GDM1 (cell line): ENCODE measurements at places on chromosomes 16 and 17.

DNA sequence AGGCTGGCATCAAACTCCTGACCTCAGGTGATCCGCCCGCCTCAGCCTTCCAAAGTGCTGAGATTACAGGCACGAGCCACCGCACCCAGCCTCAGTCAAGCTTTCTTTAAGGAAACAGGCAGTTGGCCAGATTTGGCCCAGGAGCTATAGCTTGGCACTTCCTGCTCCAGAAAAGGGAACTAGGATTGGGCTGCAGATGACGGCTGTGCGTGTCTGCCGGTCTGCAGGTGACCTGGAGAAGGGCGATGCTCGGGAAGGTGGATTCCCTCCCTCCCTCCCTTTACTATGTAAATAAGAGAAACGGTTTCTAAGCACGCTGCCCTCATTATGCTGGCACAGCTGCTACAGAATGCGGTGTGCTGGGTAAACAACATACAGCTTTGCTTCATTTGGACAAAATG, 215.9 kb downstream of the RPTOR start:
- peak; percentile 35 for DNase-seq

GRCh38 chr17:79939094-79939435, 96.6 kb downstream of the TBC1D16 start:
- DNase-seq = no peak

GRCh38 chr17:79306424-79307318, 232.0 kb downstream of the ENGASE start:
- DNase-seq = no peak

DNA sequence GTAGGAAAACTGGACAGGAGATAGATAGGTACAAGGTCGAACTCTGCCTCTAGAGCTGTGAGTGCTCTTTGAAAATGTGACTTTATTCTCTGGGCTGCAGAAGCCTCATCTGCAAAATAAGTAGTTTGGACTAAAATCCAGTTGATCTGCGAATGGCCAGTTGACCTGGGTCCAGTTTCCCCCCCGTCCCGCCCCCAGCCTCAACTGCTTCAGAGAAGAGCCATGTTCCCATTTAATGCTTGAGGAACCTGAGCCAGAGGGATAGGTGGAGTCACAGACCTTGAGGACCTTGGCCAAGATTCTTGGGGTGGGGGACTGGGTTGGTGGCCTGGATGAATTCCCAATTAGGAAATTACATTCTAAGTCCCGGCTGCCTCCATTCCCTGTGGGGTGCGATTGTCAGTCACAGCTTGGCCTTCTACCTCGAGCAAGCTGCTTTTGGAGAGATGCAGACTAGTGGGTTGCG, 14.1 kb downstream of the TBX2 start:
- no peak for DNase-seq

DNA sequence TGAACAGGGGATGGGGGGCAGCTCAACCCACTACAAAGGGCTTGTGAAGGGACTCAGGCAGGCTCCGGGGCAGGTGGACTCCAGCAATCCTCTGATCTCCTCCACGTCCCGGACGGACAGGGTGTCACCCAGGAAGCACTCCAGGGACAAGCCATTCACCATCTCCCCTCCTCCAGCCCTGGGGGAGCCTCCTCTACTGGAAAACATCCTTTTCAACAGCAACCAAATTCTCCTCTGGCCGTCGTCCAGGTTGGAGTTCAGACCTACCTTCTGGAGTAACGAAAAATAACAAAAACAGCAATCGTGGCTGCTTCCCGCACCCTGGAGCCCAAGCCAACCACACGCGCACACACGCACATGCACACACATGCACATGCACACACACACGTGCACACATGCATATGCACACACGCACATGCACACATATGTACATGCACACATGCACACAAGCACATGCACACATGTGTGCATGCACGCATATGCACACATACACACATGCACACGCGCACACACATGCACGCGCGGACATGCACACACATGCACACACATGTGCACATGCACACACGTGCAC, 8.9 kb upstream of the RBFOX3 start:
- DNase-seq = no peak

DNA sequence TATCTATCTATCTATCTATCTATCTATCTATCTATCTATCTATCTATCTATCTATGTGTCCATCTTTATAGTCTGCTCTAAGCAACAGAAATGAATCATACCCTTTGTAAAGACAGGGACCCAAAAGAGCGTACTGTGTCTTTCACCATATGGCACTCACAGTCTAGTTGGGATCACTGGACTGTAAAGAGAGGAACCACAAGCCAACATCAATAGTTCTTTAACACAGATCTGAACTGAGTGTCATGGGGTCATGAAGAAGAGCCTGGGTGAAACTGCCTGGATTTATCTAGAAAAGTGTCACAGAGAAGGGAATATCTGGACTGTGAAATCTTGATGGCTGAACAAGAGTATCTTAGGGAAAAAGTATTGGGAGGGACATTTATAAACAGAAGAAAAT, 619.1 kb upstream of the SOX9 start:
- DNase-seq = no peak

DNA sequence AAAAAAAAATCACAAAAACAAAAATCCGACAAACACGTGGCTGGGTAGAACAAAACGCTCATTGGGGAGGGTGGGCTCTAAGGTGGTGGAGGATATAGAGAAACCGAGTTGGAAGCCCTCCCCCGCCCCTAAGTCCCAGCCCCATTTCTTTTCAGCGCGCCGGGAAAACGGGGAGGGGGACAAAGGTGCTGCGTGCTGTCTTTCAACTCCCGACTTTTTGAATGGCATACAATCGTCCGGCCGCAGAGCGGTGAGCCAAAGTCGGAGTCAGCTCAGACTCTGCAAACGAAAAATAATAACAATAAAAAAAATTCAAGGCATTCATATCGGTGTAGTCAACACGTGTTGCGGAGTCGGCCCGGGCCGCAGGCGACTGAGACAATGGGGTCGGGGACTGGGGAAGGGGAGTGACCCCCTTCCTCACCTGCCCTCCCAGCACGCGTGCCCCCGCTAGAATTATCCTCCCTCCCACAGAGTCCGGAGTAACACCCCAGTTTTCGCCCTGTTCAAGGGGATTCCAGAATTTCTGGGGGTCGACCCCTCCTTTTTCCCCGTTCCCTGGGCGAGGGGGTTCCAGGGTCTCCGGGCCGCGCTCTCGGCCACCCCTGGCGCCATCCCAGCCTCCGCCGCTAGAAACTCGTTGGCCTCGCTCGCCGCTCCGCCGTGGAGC, 1.7 kb upstream of the IGF2BP1 start:
- DNase-seq = no peak

GRCh38 chr16:87178977-87179376, 138.2 kb downstream of the C16orf95 start:
- DNase-seq = peak; percentile 44

DNA sequence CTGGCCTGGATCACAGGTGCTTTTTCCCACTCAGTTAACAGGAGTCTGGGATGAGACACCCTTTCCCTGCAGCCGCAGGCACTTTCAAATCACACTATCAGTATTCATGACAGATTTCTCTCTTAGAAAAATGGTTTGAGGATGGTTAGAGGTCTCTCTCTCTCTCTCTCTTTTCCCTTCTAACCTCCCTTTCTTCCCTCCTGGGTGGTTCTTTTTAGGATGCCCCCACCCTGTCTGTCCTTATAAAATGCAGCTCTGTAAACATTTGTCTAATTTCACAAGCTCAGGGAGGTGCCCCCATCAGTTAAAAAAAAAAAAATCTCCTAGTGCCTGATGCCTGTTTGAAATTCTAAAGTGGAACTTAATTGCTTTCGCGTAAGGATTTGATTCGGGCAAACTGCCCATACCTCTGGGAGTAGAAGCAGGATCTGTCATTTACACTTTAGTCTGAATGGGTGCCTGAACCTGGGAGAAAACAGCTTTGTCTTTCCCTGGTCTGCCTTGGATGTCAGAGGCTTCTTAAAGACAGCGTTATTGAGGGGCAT, 158.8 kb downstream of the CCDC182 start:
- no peak for DNase-seq

DNA sequence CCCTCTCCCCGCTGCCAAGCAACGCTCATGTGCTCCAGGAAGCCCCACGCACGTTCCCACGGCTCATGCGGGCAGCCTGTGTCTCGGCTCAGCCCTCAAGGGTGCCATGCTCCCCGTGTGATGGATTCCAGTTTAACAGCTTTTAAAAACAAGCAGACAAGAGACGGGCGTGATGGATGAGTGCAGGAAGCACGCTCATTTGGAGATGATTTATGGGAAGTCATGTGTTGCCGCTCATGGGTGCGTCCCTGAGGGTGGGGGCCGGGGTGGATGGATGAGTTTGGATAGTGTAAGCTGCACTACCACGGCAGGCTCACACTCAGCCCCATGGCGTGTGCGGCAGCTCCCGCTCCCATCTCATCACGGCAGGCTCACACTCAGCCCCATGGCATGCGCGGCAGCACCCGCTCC, 132.8 kb downstream of the RBFOX3 start:
- no peak for DNase-seq

GRCh38 chr17:81609541-81610311, 27.2 kb downstream of the NPLOC4 start:
- DNase-seq = no peak

GRCh38 chr17:72915625-72916081, 176.8 kb downstream of the SLC39A11 start:
- DNase-seq = no peak

DNA sequence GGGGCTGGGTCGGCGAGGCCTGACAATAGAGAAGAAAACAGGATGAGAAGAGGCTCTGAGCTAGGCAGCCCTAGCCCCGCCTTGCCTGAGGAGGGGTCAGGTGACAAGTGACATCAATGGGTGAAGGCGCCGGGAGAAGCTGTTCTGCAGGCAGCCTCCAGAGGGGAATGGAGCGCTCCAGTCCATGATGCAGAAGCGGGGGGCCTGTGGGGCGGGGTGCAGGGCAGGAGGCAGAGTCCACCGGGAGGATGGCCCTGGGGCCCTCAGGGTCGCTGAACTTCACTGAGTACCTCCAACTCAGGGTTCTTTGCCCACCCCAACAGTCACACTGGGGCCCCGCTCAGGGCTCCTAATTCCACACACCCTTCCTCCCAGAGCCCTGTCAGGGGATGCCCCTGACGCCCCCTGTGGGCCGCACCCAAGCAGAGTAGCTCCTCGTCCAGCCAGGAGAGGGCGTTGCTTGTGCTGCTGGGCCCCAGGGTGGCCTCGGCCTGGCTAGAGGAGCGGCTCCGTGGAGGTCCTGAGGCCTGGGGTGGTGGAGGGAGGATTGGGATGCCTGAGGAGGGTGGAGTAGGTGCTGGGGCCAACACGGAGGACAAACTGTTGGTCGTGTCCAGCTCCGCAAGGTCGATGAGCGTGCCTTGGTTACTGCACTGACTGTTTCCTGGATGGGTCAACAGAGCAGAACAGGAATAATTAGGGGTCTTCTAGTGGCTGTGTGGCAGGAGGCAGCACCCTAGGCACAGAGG, 20.8 kb downstream of the GGA3 start:
- peak; percentile 32 for DNase-seq

- DNase-seq = no peak
Measured at GRCh38 chr17:77332034-77332971, 191.5 kb downstream of the SEC14L1 start.

DNA sequence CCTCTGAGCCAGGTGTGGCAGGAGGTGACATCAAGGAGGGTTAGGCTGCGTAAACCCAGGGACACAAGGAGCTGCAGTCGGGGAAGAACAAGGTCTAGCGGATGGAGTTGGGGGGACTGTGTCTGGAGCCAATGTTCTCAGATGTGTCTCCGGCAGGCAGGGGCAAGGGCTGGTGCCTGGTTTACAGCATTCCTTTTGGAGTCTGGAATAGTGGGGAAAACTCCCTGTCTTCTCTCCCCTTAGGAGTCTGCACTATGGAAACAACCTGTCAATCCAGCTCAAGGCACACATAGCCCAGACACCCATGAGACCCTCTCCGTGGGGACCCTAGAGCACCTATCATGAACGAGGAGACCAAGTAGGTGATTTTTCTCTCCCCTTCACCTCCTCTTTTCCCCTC, 27.5 kb downstream of the NLRC5 start:
- DNase-seq = no peak

DNA sequence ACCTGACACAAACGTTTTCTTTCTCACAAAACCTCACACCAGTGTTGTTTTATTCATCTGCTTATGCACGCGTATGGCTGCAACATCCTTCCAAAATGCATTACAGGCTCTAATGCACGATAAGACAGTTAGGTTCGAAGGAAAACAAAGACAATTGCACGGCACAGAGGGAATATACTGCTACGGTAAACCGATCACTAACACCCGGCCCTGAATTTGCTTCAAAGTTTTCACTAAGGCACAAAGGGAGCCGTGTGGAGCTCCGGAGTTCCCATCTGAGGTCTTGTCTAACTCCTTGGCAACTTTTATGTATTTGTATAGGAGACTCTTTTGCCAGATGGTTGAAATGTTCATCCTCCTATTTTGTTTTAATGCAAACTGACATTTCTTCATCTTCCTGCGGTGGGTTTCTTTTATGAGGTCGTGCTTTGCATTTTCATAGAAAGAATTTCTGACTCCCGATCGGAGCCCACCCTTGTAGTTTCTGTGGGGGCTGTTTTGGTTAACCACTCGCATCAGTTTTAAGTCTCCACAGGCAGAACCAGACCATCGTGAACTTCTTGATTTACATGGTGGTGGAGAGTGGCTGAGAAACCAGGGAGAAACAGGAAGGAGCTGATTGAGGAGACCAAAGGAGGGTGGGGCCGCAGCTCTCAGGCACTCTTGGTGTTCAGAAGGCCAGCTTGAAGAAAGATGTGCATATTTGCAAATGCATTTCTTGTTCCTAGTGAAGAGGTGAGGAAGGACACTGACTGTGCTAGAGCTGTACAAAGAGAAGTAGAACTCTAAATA, 516.8 kb downstream of the MAF start:
- DNase-seq = peak; percentile 11

GRCh38 chr16:1174477-1175357, 21.8 kb downstream of the CACNA1H start:
- no peak for DNase-seq

DNA sequence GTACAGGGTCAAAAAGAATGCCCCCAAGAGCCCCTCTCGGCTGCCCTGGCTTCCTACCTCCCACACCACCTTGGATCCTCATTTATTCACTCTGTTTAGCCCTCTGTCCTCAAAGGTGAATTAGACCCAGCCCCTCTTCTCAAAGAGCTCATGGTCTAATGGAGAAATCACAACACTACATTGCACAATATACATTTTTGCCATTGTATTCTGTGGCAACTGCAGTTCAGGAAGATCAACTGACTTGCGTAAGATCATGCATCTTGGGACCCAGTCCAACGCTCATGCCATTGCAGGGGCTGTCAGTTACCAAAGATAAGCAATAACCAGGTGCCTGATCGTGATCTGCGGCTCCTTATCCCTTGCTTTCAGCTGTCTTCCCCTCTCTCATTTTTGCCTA, 1.4 kb downstream of the KRT38 start:
- DNase-seq = no peak
